ENCODE measurements at places on chromosomes 2 and 18.

GRCh38 chr2:121150126-121150525 is 134.9 kb downstream of the TFCP2L1 start:
- DNase-seq: no peak

GRCh38 chr2:65866148-65866547 is 433.7 kb upstream of the SPRED2 start:
- DNase-seq: no peak

- DNase-seq: no peak
These were observed 6.9 kb downstream of the ABCG5 start for GRCh38 chr2:43831543-43832294.

DNA sequence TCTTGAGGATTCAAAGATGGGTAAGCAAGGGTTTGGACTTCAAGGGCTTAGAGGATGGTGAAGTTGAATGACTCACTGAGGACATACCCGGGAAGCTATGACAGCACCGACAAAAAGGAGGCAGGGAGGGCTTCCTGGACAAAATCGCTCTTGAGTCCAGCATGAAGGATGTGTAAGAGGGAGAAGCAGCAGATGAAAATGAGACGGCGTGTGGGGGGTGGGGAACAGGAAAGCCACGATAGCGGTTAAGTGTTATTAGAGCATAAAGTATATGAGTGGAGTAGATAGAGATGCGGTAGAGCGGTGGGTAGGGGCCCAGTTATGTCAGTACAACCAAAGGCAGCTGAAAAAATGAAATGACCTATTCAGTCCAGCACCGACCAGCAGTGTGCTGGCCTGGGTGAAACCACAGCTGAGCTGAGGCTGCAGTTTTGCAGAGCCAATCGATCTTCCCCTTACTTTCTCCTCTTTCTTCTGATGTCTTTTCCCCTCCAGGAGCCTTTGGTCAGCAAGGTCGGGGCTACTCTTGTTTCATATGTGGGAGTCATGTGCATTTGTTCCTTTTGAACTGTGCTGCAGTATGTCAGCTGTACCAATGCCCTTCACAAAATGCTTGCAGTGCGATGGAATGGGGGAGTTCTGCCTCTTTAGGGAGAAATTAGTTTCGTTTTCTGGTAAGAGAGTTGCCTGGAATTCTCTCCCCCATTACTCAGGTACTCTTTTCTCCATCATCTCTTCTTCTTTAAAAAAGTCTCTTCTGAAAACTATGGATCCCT is 2.0 kb upstream of the THUMPD2 start:
- DNase-seq: no peak

- no peak for DNase-seq
These were observed 789.4 kb downstream of the LRP1B start for GRCh38 chr2:141341444-141341843.

- DNase-seq: no peak
These were observed 790.5 kb downstream of the RNF144A start for GRCh38 chr2:7707723-7708122.

DNA sequence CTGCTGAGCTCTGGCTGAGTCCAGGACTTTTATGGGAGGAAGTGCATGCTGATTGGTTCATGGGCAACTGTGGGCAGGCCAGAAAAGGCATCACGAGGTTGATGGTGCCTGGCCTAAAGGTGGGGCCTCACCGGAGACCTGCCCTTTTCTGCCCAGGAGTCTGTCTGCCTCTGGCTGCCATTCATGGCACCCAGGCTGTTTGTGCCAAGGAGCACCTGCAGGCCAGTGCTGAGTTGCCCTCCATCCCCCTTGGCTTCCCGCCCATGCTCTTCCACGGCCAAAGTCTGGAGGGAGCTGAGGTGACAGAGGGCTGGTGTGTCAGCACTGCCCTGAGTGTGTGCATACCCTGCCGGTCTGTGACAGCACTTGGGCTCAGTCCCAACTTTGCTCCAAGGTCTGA is 123.2 kb downstream of the PTH2R start:
- DNase-seq: no peak

DNA sequence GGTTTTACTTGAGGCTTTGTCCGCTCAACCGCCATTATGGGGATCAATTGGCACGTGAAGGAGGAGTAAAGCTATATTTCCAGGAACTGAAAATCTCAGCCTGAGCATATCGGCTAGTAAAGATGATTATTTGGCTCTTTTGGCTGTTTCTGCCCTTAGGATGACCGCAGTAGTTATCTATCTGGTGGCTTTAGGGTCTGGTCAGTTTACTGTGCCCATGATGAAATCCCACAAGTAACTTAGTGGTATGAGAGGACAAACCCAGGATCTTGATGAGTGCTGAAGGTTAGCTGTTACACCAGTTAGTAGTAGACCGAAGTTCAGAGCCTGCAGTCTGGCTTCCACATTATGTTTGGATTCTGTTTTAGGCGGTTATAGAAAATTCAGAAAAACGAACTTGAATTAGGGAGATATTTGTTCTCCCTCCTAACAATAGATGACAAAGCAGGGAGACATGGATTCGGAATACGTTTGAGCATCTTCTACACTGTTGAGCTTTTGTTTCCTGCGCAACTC is 1.2 kb downstream of the MAT2A start:
- DNase-seq: no peak

DNA sequence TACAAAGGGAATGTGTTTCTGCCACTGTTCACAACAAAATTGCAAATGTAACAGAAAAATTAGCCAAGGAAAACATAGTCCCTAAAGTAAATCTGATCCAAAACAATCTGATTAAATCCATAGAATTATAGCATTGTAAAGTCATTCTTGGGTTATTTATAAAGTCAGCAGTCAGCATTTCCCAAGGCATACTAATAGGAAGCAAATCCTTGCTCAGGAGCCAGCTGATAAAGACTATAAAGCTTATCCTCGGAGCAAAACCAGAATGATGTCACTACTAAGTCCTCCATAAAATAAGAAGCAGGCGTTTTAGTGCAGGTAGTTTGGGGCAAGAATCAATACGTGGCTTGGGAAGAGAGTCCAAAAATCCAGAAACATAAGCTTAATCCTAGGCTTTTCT is 67.3 kb upstream of the CSRNP3 start:
- DNase-seq: no peak

GRCh38 chr2:46866770-46867246 is 48.8 kb downstream of the MCFD2 start:
- DNase-seq: no peak
